Endothelial cell of umbilical vein (primary cell): ENCODE measurements at places on chromosomes 7 and 10. TPM values are rescaled to one million over a fixed set of nuclear protein-coding genes. Genes with fewer than 3 reads are reported as not detected.

ARHGAP22 gene
- 8.0 and 8.6 TPM in 2 replicates for polyA plus RNA-seq

MKI67 gene
- 12.8 and 16.2 TPM in 2 replicates for polyA plus RNA-seq

DNA sequence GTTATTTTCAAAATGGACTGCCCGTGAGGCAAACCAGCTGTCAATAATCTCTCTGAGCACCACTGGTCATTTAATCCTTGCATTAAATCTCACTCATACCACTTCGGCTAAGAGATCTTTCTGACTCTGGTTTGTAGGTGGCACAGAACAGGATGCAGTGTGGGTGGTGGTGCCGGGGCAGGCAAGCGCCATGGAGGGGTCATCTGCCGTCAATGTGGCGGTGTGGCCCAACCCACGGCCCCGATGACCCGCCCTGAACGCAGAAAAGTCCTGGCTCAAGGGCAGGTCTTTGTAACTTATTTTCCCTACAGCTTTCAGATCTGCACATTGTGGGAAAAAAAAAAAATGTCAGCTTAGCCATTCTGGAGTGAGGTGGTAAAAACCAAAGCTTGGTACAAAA lies 73.2 kb upstream of the MGMT start:
- no peak for DNase-seq

DNA sequence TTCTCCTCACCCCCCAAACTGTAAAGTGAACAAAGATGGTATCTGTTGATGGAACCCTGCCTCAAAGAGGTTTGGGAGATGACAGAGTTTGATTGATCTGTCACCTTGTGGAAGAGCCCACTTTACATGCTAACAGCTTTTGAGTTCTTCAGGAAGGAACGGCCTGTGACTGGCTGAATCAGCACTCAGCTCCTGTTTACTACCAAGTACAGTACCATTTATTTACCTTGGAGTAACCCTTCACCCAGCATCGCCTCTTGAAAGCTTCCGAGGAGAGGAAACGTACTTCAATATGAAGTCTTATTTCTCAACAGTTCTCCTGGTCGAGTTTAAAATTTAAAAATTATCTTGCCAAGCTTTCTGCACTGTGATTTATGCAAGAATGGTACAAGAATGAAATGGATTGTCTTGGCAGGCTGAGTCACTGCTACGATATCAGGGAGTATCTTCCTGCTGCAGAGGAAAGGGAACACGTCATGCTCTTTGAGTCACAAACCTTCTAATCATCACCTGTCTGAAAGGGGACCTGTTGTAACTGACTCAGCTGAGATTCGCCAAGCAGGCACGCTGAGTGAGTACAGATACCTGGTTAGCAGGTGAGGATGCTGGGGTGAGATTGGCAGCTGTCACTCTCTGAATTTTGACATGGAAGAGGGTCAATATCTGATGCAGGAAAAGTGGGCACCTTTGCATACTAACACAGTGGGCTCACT lies 30.1 kb downstream of the KLF6 start:
- DNase-seq, result peak; percentile 94

DNA sequence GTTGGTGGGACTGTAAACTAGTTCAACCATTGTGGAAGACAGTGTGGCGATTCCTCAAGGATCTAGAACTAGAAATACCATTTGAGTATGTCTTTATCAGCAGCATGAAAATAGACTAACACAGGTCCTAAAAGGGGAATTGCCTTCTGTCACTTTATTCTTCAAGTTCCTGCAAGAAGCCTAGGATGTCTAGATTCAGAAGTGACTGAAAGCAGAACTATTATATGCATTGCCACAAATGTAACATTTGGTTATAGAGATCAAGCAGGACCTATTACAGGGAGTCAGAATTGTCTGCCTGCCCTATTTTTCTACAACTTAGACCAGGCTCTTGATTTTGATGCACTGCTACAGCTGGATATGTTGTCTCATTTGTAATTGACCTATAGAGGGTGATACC lies 364.7 kb downstream of the SORCS1 start:
- no peak for DNase-seq

GRCh38 chr10:130498042-130498441 lies 361.9 kb downstream of the GLRX3 start:
- DNase-seq, result no peak

DNA sequence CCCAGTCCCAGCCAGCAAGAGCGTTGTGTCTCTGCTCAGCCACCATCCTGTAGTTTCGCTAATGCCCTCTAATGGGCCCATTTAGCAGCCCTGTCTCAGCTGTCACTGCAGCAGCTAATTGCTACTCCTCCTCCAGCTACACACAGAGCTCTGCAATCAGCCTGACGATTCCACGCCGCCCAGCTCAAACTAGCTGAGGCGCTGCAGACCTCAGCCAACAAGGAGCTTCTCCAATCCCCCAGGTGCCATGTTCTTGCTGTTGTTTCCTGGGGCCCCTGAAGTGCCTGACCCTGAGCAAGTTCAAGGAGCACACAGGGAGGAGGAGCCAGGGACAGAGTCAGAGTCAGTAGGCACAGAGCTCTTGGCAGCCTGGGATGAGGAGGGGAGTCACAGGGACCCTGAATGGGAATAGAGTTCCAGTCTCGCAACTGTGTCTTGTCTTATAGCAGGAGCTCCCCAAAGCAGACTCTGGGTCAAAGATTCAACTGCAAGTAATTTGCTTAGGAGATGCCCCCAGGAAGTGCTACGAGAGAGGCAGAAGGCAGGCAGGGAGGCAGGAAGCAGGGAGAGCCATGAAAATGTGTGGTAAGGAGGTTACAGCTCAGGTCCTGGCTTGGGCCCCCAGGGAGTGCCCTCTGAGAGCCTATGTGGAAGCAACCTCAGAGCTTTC lies 135.8 kb upstream of the UNC5B start:
- DNase-seq, result no peak

- DNase-seq, result no peak
These were observed 34.5 kb upstream of the CTBP2 start for GRCh38 chr10:125194814-125195213.

DNA sequence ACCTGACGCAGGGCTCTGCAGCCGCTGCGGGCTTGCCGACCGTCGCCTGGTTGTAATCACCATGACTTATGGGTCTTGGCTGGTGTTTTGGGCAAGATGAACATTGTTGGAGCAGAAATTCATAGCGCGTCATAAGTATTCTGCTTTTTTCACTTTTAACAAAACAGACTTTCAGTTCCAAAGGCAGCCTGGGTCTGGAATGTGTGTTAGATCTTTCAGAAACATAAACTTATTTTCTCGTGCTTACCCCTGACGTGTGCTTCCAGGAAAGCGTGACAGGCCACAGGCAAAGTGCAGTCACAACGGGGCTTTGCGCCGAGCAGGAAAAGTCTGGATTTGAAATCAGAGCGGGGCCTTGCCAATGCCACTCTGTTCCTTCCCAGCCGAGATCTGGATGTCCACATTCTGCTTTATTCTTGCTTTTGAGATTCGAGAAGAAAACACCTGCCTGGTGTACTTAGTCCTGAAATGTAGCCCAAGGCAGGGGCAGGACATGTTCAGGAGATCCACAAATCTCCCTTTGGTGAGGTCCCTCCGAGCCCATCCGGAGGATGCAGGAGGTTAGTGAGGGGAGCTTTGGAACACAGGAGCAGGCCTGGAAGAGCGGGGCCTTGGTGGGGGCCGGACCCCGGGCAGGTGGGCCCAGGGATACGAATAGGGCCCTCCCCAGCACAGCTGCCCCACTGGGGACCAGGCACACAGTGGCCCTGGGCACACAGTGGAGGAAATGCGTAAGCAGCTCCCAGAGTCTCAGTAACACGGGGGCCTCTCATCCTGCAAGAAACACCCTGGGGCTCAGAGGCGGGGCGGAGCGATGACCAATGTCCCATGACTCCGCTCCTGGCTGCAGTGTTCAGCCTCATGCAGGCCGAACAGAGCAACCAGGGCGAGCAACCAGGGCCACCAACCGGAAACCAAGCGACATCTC lies 49.5 kb upstream of the EBF3 start:
- no peak for DNase-seq

FBXW4 gene
- polyA plus RNA-seq, result 17.4 and 21.1 TPM in 2 replicates

- DNase-seq, result no peak
These were observed 169.0 kb downstream of the SRPK2 start for GRCh38 chr7:105219771-105220160.

DNA sequence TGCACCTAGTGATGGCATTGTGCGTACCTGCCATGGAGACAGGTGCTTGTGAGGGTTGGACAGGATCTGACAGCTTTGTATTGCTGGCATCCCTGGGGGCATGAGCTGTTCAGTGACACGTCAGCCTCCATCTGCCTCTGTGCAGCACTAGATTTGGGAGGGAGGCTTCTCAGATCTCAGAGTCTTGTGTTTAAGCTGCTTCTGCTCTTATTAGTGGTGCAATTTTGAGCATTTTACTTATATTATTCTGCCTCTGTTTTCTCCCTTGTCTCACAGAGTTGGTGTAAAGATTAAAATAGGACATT lies 5.1 kb downstream of the ARHGAP22 start:
- DNase-seq, result no peak

- DNase-seq, result no peak
These were observed 16.9 kb upstream of the FIGNL1 start for GRCh38 chr7:50466815-50467585.
